ENCODE measurements at places on chromosomes 11 and 22. TPM values are rescaled to one million over a fixed set of nuclear protein-coding genes. Genes with fewer than 3 reads are reported as not detected.

CNTF gene
- polyA plus RNA-seq = 1.0 TPM

CD82 gene
- polyA plus RNA-seq = 71.0 TPM

ACRV1 gene
- polyA plus RNA-seq = 0.43 TPM

PATE2 gene
- 0.17 TPM for polyA plus RNA-seq

OSM gene
- polyA plus RNA-seq = 0.09 TPM

DAGLA gene
- polyA plus RNA-seq = 6.2 TPM

AHNAK gene
- polyA plus RNA-seq = 351 TPM

FZD4 gene
- 31.7 TPM for polyA plus RNA-seq

LMO1 gene
- polyA plus RNA-seq = 1.8 TPM

MMP8 gene
- polyA plus RNA-seq = 0.07 TPM

POU2AF2 gene
- not detected for polyA plus RNA-seq

IL17REL gene
- polyA plus RNA-seq = not detected

PAX6 gene
- polyA plus RNA-seq = 0.27 TPM

UPK3A gene
- polyA plus RNA-seq = not detected

PANX3 gene
- not detected for polyA plus RNA-seq

BACE1 gene
- polyA plus RNA-seq = 33.0 TPM

ACR gene
- polyA plus RNA-seq = 0.19 TPM

DEFB131B gene
- polyA plus RNA-seq = not detected

PANX2 gene
- polyA plus RNA-seq = 0.19 TPM

DCDC1 gene
- polyA plus RNA-seq = 0.19 TPM

TIMP3 gene
- polyA plus RNA-seq = 139 TPM

EHF gene
- 2.2 TPM for polyA plus RNA-seq

APOL1 gene
- 6.7 TPM for polyA plus RNA-seq

OR10G4 gene
- polyA plus RNA-seq = not detected

KCNK7 gene
- polyA plus RNA-seq = 1.0 TPM

KRTAP5-8 gene
- polyA plus RNA-seq = 0.12 TPM

PUS3 gene
- polyA plus RNA-seq = 10.7 TPM

KRTAP5-9 gene
- polyA plus RNA-seq = not detected

NOX4 gene
- 2.7 TPM for polyA plus RNA-seq

MPZL2 gene
- polyA plus RNA-seq = 6.9 TPM

HBD gene
- not detected for polyA plus RNA-seq

KIAA1671 gene
- 24.0 TPM for polyA plus RNA-seq

Measured in muscle of leg (tissue), 16 donors.